RKO (cell line): ENCODE measurements at places on chromosomes 6 and 20.
A peak's percentile ranks its signal among the peaks of the same experiment; 100 is the strongest.

DNA sequence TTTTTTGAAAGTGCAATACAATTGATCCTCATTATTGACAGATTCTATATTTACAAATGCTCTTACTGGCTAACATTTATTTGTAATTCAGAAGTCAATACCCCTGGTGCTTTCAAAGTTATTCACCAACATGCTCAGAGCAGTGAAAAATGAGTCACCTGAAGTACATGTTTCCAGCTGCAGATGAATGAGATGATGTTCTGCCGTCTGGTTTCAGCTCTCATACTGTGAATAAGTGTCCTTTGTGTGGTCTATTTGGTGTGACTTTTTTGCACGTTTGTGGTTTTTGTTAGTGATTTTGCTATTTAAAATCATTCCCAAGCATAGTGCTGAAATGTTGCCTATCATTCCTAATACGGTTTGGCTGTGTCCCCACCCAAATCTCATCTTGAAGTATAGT, 22.3 kb upstream of the EYA4 start:
- no peak for DNase-seq

- DNase-seq: peak; percentile 96
Observed at GRCh38 chr20:45344168-45344860, 3.9 kb downstream of the SDC4 start.

DNA sequence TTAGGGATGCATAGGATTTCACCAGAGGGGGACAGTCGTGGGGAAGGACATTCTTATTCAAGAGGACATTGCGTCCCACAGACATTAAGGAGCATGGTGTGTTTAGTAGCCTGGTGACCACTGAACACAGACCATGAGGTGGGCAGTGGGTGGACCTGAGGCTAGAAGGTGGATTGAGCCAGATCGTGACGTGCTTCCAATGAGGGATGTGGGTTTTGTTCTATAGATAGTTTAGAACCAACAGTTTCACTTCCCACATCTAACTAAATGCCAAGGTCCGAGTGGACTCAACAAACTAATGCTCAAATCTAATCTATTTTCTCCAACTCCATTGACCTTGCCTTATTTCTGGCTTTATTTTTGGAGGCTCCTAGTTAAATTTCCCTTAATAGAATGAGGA, 58.5 kb downstream of the OGFRL1 start:
- DNase-seq: no peak

DNA sequence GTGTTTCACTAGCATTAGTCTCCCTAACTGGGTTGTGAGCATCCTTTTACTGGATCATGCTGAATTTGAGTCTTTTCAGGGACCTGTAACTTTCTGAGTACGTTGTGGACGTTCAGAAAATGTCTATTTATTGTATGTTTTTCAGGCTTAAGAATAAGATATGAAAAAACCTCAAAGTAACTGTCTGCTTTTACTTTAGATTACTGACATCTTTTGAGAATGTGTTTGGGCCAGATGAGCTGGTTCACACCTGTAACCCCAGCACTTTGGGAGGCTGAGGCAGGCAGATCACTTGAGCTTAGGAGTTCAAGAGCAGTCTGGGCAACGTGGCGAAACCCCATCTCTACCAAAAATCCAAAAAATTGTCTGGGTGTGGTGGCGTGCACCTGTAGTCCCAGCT, 32.7 kb downstream of the NCOA3 start:
- DNase-seq: no peak

DNA sequence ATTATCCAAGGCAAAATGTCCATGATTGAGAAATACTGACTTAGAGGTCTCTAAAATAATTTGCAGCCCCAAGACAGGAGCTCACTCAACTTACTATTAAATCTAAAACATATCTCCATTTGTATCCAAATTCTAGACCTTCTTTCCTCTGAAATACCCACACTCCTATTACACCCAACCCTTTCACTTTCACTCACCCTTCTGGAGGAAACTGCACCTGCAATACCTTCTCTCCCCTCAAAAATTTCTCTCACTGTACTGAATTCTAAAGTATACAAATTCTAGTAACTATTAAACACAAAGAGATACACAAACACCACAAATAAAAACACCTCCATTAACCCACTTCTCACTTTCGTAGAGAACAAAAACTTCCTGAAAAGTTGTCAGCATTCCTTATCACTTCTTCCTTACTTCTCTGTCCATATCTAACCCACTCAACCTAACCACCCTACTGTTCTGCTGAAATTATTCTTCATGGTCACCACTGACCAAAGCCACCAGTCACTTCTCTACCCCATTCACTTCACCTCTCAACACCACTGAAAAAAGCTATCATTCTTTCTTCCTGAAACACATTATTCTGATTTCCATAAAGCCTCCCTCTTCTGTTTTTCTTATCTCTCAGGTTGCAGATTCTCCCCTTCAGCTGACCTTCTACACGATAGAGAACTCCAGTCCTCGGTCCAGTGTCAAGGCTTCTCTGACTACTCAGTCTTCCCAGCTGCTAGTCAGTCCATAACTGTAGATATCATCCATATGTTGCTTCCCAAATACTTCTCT, 12.0 kb downstream of the LMBRD1 start:
- no peak for DNase-seq

DNA sequence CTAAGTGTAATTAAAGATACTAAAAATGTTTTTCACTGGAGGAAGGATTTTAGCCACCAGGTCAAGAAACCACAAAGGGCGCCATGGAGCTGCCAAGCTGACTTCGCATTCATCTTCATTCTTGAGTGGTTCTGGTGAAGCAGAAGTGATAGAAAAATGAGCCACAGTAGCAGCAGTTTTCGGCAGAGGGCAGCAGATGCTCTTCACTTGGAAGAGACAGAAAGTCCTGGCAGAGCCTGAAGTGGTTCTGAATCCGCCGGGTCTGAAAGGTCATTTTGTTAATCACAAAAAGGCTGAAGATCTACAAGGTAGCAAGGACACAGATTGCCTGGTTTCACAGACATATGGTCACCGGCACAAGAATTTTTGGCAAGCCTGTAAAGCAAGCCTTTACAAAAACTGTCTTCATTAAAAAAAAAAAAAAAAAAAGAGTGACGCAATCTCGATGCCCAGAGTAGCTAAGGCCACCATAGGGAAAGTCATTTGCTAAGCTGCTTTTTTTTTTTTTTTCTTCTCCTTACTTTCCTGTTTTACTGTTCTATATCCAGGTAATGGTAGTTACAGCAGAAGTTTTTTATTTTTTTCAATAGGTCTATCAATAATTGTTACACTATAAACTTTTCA, 345.1 kb upstream of the AGPAT4 start:
- DNase-seq: peak; percentile 48

DNA sequence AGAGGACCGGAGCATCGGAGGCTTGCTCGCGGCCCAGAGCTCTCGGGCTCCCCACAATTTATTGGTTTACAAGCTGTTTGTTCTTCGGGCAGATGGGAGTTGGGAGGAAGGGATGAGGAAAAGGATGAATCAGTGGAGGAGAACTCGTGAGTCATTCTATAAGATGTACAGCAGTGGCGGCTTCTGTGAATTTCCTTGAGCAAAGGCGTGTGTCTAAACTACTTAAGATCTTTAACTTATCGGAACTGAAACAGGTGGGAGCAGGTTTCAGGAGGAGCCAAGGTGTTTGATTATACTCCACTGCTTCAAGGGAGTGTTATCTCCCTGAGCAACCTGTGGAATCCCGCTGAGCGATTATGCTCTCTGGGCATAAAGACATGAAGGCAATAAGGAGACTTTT, 50.5 kb upstream of the IBTK start:
- DNase-seq: peak; percentile 59

- no peak for DNase-seq
Observed at GRCh38 chr6:162922563-162923166, 194.9 kb downstream of the PACRG start.
